ENCODE measurements at places on chromosomes 1 and 21. TPM values are rescaled to one million over a fixed set of nuclear protein-coding genes. Genes with fewer than 3 reads are reported as not detected.

The KCNJ15 gene
- 0.16 TPM for polyA plus RNA-seq

The SWT1 gene
- 6.4 TPM for polyA plus RNA-seq

The YRDC gene
- 6.3 TPM for polyA plus RNA-seq

The CCDC190 gene
- 5.2 TPM for polyA plus RNA-seq

The BEND5 gene
- polyA plus RNA-seq = 10.3 TPM

The ACBD6 gene
- 44.2 TPM for polyA plus RNA-seq

All from forelimb muscle (tissue), 1 donor.